M059J (cell line): ENCODE measurements at places on chromosomes 6 and 20.

DNA sequence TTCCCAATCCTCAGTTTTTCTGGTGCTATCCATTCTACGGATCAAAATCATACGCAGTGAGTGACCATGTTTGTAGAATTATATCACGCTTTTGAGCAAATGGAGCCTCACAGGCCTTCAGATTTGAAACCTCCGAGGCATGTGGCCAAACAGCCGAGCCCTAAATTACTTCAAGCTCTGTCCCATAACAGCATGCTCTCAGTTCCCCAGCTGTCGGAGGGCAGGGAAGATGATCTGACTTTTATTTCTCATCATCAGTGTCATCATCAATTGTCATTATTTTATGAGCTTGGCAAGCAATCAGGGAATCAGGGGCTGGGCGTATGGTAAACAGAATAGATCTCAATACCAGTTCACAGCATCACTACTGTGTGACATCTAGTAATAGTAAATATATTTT, 73.2 kb downstream of the PSMG4 start:
- DNase-seq = no peak

GRCh38 chr6:97450087-97450486, 167.1 kb upstream of the MMS22L start:
- DNase-seq = no peak

GRCh38 chr6:85143676-85144075, 306.2 kb upstream of the NT5E start:
- DNase-seq = no peak

GRCh38 chr20:10255846-10256245, 37.2 kb downstream of the SNAP25 start:
- DNase-seq = no peak

- DNase-seq = no peak
Observed at GRCh38 chr20:7361321-7361720, 578.9 kb downstream of the HAO1 start.

DNA sequence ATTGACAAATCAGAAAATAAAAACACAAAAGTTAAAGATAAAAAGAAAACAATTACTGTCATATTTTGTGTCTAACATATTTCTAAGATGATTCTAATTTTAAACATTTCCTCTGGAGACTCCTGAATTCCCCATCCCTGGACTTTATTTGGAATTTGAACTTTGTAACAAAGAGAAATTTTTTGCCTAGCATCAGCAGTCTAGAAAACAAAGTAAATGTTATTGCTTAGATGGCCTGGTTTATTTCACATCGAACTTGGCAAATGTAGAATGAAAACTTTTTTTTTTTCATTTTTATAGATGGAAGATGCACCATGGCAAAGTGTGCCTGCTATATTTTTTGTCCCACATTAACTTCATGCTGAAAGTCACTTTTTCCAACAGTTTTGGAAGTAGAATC, 159.1 kb downstream of the TBX18 start:
- DNase-seq = no peak

- DNase-seq = no peak
Observed at GRCh38 chr6:53892707-53893106, 97.9 kb downstream of the LRRC1 start.

GRCh38 chr6:108417027-108417426, 122.2 kb downstream of the AFG1L start:
- DNase-seq = peak; percentile 7

DNA sequence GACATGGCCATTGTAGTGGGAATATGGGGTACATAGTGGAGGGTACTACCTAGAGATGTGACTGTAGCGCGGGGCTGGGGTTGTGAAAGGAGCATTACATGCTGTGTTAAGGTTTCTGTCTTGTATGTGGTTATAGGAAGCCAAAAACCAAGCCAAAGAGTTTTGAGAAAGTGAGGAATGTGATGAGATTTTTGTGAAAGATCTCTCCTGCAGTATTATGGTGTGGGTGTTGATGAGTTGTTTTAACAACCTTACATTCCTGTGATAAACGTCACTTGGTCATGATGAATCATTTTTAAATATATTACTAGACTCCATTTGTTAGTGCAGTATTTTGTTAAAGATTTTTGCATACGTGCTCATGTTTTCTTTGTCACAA, 48.9 kb downstream of the ZFAND3 start:
- peak; percentile 87 for DNase-seq

GRCh38 chr6:112594886-112595594, 247.9 kb downstream of the RFPL4B start:
- DNase-seq = peak; percentile 49
